Germinal center (tissue), 1 donor: ENCODE measurements at places on chromosomes 7 and 10.

DNA sequence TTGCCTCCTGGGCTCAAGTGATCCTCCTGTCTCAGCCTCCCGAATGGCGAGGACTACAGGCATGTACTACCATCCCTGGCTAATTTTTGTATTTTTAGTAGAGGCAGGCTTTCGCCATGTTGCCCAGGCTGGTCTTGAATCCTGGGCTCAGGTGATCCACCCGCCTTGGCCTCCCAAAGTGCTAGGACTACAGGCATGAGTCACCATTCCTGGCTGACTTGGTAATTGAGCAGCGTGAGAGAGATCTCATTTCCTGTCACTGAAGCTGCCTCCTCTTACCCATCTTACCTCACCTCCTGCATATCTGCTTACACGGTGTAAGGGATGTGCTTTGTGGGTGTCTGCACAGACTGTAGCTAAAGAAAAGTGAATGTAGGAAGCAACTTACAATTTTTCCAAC lies 9.7 kb downstream of the IFIT3 start:
- no peak for DNase-seq

- no peak for DNase-seq
Measured at GRCh38 chr7:7924303-7924702, 44.3 kb upstream of the GLCCI1 start.

- DNase-seq, result no peak
Measured at GRCh38 chr10:110317866-110318850, 13.4 kb upstream of the SMNDC1 start.

DNA sequence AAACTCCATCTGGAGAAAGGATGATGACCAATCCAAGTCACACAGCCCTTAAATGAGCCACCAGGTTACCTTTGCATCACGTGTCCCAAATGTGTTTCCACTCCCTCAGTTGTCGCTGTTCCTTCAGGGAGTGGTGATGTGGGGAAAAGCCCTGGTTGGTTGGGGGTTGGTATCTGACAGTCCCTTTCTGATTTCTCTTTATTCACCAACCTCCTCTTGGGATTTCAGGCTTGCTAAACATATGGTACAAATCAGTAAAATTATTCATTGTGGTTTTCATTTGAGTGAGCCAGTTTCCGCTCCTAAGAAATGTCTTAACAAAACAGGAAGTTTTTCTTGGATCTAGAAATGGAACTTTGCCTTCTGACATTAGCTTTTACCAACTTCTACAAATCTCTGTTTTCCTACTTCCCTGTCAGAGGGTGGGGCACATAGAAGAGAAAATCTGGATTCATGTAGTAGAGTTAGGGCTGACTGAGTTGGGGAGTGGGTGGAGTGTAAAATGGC lies 40.0 kb upstream of the KMT2E start:
- no peak for DNase-seq

DNA sequence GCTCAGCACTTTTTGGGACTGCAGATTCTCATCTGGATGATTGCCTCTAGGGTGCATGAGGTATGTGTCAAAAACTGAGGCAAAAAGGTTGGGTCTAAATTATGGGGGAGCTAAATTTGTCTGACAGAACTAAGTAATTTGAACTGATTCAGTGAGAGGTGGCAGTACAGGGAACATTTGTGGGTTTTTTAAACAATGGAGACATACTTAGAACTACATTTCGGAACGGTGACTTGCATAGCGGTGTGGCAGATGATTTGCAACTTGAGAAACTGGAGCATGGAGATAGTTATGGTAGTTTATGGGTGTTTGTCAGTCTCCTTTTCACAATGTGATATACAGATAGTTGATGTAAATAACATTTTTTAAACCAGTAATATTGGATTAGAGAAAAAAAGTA lies 14.6 kb downstream of the TBC1D12 start:
- no peak for DNase-seq

DNA sequence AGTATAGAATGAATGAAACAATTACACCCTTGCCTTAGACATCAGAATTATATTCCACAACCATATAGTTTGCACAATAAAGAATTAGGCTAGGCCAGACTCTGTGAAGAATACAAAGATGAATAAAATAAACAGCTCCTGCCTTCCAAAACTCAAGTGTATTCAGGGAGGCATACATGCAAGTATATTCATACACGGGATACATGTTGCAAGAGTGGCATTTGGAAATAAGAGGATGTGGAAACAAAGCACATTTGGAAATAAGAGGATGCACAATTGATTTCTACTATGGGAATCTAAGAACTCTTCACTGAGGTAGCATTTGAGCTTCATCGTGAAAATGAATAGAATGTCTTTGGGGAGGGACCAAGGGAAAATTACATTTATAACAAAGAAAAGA lies 27.0 kb upstream of the TMEM26 start:
- DNase-seq, result no peak

DNA sequence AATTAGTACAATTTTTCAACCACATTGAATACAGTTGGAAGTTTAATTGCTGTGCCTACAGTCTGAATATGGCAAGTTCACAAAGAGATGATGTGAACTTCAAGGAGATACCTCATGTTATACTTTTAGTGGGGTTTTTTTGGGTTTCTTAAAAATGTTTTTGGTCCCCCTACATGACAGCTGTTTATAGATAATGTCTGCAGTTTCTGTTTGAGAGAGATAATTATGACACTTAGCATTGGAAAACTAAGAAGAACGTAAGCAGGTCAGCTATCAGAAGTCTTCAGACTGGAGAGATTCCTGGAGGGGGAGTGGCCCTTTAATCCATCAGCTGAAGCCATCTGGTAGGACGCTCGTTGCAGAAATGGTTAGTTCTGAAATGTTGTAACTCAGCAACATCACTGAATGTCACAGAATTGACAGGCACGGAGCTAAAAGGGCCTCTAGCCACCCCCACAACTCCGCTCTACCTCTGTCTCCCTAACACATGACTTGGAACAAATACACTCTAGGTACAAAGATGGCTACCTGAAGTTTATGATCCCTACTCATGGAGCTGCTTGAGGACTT lies 29.0 kb downstream of the TIMM23 start:
- no peak for DNase-seq

DNA sequence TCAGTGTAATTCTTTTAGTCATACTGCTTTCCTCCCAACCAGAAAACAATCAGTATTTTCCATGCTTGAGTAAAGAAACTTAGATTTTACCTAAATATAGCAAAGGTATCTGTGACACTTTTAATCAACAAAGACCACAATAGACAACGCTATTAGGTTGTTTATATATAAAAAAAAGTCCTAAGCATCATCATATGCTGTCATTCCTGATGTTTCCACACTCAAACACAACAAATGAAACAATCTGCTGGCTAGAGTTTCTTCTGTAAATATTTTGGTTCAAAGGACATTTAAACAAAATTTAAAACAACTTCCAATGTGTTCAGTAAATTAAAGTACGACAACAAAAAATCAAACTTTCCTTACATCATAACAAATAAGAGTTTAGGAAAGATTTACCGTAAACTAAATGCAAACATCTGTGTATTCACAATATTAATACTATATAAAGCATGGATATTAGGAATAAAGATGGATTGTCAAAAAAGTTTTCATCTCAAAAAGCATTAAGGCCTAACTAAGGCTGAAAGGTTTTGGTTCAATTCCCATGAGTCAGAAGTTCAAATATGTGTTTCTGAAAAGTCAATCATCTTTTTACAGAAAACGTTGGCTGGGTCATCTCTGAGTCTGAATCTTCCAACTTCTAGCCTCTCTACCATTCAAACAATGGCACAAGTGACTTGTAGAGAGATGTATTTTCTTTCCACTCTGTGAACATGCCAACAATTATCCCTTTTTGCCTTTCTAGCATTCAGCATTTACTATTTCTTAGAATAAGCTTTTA lies 157.1 kb downstream of the CRPPA start:
- no peak for DNase-seq

GRCh38 chr7:29921404-29922010 lies 68.1 kb downstream of the SCRN1 start:
- DNase-seq, result peak; percentile 47

DNA sequence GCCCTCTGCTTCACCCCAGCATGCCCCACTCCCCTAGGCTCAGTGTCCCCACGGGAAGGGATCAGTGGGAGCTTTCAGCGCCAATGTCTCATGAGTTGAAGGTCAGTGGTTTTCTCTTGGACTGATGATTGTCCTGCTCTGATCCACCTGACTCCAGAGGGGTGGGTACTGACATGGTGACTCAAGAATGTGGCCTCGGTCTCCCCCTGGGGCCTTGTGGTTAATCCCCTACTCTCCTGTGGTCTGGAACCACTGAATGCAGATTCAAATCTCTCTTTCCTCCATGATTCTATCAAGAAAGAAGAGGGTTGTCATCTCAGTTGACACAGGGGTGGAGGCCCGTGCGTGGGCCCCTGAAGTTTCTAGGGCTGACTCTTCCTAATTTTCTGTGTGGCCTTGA lies 176.9 kb downstream of the RPS24 start:
- DNase-seq, result no peak

- no peak for DNase-seq
Measured at GRCh38 chr10:100749309-100750217, 4.2 kb downstream of the PAX2 start.

GRCh38 chr7:93927585-93927984 lies 6.0 kb downstream of the GNG11 start:
- no peak for DNase-seq

- peak; percentile 76 for DNase-seq
Measured at GRCh38 chr10:96700374-96701099, 19.8 kb downstream of the PIK3AP1 start.

DNA sequence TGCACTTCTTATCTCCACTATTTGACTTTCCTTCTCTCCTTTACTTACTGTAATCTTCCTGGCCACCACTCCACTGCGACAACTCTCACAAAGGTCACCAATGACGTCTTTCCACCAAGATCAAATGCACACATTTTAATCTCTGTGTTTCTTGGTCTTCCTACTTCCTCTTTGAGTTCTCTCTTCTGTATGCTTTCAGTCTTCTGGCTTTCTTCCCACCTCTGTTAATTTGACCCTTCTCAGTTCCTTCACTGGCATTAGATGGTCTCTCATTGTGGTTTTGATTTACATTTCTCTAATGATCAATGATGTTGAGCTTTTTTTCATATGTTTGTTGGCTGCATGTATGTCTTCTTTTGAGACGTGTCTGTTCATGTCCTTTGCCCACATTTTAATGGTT lies 31.9 kb downstream of the FAM107B start:
- no peak for DNase-seq

DNA sequence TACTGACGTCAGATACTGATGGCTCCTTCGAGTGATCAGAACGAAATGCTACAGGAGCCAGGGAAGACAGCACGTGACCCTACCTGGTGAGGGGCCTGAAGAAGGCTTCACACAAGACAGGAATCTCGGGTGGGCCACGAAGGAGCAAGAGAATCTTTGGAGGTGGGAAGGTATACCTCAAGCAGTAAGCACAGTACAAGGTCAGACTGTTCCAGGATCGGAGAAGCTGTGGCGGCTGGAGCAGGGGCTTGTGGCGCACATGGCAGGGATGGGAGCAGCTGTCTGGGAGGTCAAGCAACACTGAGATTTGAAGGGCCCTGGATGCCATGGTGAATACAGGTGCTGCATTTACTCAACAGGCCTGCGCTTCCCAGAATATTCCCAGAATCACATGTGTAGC lies 45.4 kb downstream of the C10orf143 start:
- DNase-seq, result no peak

GRCh38 chr7:40711706-40712105 lies 576.9 kb downstream of the SUGCT start:
- no peak for DNase-seq

GRCh38 chr7:47228386-47229014 lies 353.4 kb downstream of the TNS3 start:
- peak; percentile 55 for DNase-seq

- DNase-seq, result no peak
Measured at GRCh38 chr7:47496056-47496665, 85.8 kb downstream of the TNS3 start.

- DNase-seq, result no peak
Measured at GRCh38 chr7:10798044-10798443, 175.6 kb upstream of the PHF14 start.

DNA sequence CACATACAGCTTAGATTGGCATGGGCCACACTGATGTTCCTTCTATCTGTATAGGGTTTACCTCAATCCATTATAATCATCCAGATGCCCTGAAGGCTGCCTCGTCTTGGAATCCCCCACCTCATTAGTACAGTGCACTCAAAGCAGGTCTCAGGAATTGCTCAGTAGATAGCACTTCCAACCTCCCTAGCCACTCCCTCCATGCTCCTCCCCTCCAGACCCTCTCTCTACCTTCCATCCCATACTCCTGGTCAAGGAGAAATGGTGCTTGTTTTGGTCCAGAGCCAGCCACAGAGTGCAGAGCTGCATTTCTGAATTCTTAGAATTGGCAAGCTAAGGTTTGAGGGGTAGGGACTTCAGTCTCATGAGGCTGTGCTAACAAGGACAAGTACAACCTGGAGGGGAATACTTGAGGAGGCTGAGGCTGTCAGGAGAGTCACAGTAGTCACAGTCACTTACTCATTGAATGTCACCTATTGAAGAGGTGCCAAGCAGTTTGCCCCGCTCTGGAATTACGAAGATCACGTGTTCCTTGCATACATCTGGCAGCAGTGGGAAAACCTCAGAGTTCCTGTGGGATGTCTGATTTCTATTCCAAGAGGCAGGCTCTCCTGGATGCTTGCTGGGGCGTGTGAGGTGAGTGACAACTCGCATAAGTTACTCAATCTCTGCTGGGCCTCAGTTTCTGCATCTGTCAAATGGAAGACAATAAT lies 60.7 kb upstream of the ZNF746 start:
- no peak for DNase-seq

DNA sequence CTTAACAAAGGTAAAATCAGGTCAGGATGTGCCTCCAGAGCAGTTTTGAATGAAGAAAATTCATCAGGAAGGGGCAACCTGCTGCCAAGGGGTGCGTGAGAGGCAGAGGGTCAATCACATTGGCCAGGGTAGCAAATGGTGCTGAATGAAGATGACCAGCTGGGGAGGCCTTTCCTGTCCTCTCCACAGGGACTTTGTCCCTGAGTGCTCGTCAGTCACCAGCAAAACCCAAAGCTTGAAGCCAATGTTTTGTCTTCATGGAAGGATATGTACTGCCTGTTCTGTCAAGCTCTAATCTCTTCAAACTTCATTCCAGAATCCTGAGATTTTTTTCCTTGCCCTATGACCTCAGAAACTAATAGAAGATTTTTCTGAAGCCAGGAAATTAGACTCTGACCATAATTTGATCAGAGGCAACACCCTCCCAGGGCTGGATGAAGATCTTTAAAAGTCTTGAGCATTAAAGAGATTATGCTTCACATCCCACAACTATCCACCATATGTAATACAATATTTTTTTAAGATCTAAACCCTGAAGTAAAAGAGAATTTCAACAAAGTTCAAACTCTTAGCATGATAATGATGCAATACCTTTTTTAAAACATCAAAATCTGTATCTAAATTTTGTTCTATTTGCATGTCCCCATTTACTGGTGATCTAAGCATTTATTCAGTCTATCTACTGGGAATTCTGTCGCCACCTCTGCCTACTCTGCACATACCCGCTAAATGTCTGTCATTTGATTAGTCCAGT lies 243.0 kb downstream of the SNX13 start:
- no peak for DNase-seq

DNA sequence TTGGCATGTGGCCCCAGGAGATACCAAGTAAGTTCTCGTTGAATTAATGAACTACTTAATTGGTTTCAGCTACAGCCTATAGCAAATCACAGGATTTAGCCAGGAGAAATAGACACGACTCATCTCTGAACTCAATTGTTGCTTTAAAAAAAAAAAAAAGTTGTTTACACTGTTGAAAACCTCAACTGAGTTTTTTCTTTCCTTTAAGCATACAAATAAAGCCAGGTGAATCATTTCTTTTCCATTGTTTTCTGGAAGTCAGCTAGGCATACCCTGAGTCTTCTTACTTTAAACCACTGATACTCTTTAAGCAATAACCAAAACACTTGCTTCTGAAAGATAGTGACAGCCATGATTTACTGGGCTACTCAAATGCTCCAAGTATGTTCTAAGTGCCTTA lies 755 bp downstream of the FRMPD2 start:
- no peak for DNase-seq
